ENCODE measurements at places on chromosomes 11 and 22.

GRCh38 chr22:37063431-37064420 is 12.2 kb downstream of the KCTD17 start:
- DNase-seq = no peak

GRCh38 chr22:24063986-24064385 is 52.9 kb downstream of the CABIN1 start:
- no peak for DNase-seq

DNA sequence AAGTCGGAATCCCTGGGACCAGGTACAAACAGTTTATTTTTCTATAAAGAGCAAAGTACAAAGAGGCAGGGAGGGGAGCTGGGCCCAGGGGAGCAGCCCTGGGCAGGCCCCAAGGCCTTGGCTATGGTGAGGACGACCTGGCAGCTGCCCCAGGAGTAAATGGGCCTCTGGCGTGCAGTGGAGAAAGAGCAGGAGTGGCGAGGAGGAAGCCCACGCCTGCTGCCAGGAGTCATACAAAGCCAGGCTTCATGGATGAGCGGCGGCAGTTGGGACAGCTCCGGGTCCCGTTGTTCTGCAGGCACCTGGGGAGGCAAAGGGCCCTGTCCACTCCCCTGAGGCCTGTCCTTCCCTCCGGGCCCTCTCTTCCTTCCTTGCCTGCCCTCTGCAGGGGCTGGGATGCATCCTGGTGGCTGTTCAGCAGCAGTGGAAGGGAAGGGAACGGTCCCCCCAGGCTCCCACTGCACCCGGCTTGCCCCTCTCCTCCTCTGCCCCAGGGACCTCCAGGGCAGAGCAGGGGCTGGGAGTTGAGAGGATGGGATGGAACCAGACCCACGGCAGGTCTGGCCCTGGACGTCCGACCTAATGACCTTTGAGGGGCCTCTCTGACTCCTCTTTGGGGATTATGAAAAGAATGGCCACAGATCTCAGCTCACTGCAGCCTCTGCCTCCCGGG is 11.1 kb downstream of the RAPSN start:
- no peak for DNase-seq

DNA sequence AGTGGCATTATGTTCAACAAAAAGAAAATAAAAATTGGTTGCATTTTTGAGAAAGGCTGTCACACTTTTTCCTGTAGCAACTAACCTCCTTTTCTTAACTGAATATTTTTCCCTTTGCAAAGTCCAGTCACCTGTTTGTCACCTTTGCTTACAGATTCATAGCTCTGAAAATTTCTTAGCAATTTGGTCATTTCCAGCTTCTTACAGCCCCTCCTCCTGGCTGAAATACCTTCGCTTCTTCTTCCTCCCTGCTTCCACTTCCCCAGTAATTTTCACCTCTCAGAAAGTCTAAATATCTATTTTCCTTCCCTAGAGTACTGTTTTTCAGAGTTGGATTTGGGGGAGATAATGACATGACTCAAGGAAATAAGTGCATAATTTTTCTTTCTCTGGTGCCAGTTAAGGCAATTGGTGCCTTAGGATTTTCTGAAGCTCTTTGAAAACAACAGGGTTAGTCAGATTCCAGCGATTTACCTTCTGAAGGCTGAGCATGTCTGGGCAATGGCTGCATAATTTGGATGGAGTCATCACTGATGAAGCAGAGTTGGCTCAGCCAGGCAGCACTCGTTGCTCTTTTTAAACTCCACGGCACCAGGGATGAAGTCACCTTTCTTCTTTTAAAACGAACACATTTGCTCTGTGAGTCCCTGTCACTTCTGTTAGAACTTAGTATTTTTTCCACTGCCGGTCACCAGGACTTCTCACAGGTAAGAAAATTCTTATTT is 62.1 kb upstream of the AMOTL1 start:
- DNase-seq = no peak

DNA sequence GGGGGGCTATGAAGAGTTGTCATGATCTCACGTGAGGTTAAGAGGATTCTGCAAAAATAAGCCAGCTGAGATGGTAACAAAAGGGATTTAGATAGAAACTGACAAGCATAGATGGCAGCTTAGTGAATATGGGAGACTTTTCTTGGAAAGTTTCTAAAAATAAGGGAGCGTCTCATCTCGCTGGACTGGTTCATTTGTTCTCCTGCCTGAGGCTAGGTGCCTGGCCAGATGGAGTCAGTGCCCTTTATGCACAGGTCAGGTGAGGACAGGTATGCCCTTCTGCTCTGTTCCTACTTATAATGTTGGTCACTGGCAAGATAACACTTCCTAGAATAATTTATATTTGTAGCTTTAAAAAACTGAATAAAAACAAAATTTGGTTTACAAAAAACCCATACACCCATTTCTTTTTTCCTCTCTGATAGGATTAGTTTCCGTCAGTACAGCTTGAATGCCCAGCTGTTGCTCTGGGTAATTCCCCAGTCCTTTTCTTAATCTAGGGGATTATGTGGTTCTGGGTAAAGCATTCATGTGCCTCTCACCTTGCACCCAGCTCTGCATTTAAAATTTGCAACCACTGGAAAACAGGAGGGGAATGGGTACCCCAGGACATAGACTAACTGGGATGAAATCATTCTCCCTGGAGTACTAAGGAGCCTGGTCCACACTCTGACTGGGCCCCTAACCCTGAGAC is 90.0 kb downstream of the AMOTL1 start:
- DNase-seq = no peak

DNA sequence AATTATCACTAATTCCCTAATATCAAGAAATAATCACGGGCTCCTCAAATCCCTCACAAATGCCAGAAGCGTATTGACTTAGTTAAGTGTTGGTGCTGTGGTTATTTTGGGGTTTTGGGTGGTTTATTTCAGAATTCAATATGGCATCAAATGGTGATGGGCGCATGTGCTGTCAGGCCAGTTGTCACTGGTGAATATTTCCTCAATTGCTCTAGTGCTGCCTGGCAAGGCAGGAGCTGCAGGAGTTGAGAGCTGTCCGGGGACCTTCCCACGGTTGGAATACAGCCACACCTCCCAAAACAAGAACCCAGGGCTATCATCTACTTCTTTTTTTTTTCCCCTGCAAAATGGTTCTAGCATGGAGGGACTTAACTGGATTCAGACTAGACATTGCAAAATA is 10.3 kb downstream of the IGLL5 start:
- DNase-seq = no peak

All from activated T-cell treated with anti-CD3 and anti-CD28 coated beads for 1 hour (primary cell).